IPS-NIHi11 (cell line): ENCODE measurements at places on chromosomes 6 and 20.

DNA sequence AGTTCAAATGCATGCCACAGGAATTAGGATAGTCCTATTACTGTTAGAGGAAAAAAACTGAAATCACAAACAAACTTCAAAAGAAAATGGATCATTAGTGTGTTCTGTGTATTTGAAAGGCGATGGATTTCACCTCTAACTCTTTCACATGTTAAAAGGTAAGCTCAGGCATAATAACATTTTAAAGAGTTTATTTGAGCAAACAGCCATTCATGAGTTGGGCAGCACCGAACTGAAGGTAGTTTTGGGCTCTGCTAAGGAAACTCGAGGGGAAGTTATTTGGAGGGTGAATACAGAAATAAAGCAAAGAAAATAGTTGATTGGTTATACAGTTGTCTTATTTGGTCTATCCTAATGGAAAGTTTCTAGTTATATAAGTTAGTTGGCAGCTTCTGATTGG is 546.5 kb upstream of the POU3F2 start:
- no peak for DNase-seq

GRCh38 chr6:36743538-36744303 is 46.1 kb downstream of the RAB44 start:
- DNase-seq, result no peak

- no peak for DNase-seq
Observed at GRCh38 chr20:63635431-63636141, 8.7 kb upstream of the GMEB2 start.

DNA sequence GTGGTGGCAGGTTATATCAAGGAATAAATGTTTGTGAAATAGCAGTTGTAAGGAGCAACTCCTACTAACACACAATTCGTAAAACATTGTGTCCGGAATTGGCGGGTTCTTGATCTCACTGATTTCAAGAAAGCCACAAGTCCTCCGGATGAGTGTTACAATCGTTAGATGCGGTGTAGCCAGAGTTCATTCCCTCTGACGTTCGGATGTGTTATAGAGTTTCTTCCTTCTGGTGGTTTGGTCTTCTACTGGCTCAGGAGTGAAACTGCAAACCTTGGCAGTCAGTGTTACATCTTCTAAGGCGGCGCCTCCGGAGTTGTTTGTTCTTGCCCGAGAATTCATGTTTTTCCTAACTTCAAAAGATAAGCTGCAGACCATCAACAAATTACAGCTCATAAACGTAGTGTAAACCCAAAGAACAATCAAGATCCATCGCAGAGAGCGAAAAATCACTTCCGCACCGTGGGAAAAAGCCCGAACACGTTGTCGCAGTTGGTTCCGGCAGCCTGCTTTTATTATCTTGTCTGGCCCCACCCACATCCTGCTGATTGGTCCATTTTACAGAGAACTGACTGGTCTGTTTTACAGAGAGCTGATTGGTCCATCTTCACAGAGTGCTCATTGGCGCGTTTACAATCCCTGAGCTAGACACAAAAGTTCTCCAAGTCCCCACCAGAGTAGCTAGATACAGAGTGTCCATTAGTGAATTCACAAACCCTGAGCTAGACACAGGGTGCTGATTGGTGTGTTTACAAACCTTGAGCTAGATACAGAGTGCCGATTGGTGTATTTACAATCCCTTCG is 58.2 kb downstream of the TRIM27 start:
- no peak for DNase-seq

DNA sequence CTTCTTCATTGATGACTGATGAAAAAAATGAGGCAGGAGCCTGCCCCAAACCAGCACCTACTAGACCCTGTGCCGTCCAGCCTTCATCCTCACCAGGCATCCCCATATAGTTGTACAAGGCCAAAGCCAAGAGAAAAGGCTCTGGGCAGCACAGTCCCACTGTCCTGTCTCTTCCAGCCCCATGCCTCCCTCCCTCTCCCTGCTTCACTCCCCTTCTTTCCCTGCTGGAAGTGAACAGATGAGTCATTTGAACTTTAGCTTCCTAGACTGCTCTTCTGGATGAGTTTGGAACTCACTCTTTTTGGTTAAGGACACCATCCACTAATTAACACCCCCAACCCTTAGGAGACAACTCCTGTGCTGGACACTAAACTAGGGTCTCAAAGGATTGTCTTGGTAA is 235.2 kb downstream of the LRFN2 start:
- DNase-seq, result no peak

DNA sequence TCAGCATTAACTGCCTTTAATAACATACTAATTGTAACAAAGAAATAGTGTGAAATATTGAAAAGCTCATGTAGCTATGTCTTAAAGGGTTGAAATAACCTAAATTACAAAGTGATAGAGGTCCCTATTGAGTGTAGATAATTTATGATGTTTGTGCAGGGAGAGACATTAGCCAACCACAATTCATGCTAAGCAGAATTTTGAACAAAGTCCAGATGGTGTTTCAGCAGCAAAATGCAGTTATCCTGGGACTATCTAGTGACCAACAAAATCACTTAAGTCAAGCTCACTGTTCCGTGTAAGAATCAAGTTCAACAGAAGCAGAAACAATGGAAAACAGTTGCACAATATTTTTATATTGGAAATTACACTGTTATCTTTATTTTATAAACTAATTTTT is 218.5 kb downstream of the SIM1 start:
- DNase-seq, result no peak

- no peak for DNase-seq
Observed at GRCh38 chr6:122930252-122931180, 65.5 kb upstream of the CLVS2 start.

GRCh38 chr6:138160329-138161087 is 1.2 kb upstream of the ARFGEF3 start:
- DNase-seq, result no peak

- DNase-seq, result peak; percentile 29
Observed at GRCh38 chr6:167442796-167443680, 118.2 kb downstream of the TTLL2 start.

- DNase-seq, result no peak
Observed at GRCh38 chr20:49668181-49668877, 45.3 kb downstream of the B4GALT5 start.

- no peak for DNase-seq
Observed at GRCh38 chr6:14775528-14775927, 470.3 kb upstream of the JARID2 start.

DNA sequence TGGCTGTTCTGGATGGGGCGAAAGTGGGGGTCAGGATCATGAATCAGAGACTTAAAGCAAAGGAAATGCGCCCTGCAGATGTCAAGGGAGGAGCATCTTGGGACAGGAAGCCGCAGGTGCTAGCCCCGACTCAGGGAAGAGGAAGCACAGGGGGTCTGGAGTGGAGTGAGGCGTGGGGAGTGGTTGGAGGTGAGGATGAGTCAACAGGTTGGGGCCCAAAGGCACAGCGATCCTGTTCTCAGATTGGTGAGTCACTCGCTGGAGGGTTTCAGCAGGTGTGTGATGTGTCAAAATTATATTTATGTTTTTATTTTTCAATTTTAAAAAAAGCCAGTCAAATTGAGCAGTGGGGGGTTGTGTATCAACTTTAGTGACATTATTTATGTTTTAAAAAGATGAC is 19.0 kb downstream of the PACSIN1 start:
- DNase-seq, result no peak

DNA sequence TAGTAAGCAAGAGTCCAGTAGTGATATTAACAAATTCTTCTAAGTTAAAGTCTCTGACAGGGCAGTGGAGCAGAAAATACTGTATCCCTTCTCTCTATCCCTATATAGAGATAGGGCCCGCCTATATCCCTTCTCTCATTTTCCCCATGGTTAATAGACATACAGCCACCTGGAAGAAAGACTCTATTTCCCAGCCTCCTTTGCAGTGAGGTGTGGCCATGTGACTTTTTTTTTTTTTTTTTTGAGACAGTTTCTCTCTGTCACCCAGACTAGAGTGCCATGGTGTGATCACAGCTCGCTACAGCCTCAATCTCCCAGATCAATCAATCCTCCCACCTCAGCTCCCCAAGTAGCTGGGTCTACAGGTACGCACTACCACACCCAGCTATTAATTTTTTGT is 16.7 kb upstream of the CDK5RAP1 start:
- DNase-seq, result no peak

- DNase-seq, result no peak
Observed at GRCh38 chr6:108820006-108820405, 28.2 kb upstream of the ARMC2 start.

- no peak for DNase-seq
Observed at GRCh38 chr20:32033316-32033715, 18.7 kb upstream of the HCK start.

GRCh38 chr6:131631625-131632289 is 3.7 kb upstream of the MED23 start:
- DNase-seq, result no peak

- no peak for DNase-seq
Observed at GRCh38 chr20:49990271-49990720, 7.5 kb downstream of the SNAI1 start.

DNA sequence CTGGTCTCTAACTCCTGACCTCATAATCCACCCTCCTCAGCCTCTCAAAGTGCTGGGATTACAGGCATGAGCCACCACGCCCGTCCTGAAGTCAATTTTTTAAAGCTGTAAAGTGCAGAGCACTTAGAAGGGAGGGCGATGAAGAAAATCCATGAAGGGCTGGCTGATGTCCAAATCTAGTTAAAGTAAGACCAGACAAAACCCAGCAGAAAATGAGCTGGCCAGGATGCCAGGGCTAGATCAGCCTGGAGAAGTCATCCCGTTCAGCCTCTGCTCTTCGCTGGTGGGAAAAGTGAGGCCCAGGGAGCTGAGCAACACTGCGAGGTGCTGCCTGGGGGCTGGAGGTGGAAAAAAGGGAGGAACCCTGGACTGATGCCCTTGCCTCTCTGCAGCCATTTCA is 3.1 kb downstream of the BPIFB4 start:
- DNase-seq, result no peak

DNA sequence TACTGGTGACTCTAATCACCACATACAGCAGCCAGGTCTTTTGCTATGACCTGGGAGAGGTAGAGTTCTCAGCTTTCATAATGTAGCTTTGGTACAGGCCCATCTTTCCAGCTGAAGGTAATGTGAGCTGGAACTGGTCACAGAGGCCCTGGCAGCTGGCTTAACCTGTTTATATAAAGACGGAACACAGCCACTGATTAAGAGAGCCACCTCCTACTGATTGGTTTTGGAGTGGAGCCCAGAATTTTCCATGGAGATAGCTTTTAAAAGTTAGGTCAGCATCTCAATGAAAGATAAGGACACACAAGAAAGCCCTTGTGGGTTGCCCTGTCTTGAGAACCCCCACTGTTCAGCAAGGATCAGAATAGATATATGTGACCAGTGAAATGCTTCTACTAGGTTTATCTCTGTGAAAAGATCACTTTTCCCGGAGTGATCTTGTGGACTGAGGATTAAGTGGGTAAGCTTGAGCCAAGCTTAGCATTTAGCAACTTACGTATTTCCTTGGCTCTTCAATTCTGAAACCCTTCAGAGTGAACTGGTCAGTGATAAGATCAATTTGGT is 213.7 kb upstream of the CITED2 start:
- DNase-seq, result peak; percentile 35

GRCh38 chr6:79686707-79687309 is 55.7 kb downstream of the SH3BGRL2 start:
- no peak for DNase-seq

GRCh38 chr20:50251992-50252511 is 61.4 kb downstream of the CEBPB start:
- DNase-seq, result no peak

DNA sequence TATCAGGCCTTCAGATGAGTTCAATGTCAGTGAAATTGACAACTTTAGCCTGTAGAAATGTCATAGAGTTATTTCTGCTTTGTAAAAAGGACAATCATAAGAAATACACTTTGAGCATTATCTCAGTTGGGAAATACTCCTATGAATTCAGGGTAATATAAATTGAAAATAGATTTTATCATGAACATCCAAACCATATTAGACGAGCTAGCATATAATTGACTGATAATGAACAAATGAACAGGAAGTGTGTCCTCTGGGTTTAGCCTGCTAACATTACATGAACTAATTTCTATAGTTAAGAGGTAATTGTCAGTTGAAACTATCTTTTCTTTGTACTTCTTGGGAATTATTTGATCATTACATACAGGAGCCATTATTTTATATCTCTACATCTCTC is 469.0 kb upstream of the RNF217 start:
- no peak for DNase-seq

DNA sequence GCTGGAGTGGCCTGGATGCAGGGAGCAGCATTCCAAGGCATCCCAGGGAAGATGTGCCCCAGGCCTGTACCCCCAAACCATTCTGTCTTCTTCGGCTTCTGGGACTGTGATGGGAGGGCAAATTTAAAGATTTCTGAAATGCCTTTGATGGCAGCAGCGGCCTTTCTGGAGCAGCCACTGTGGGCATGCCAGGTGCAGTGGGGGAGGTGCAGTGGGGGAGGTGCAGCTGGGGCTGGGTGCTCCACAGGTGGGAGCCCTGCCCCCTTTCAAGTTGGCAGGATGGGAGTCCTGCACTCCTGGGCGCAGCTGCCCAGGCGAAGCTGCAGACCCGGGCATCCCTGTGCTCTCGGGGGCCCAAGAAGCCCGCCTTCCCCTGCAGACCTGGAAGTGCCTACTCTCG is 293.5 kb upstream of the MOCS1 start:
- DNase-seq, result no peak

DNA sequence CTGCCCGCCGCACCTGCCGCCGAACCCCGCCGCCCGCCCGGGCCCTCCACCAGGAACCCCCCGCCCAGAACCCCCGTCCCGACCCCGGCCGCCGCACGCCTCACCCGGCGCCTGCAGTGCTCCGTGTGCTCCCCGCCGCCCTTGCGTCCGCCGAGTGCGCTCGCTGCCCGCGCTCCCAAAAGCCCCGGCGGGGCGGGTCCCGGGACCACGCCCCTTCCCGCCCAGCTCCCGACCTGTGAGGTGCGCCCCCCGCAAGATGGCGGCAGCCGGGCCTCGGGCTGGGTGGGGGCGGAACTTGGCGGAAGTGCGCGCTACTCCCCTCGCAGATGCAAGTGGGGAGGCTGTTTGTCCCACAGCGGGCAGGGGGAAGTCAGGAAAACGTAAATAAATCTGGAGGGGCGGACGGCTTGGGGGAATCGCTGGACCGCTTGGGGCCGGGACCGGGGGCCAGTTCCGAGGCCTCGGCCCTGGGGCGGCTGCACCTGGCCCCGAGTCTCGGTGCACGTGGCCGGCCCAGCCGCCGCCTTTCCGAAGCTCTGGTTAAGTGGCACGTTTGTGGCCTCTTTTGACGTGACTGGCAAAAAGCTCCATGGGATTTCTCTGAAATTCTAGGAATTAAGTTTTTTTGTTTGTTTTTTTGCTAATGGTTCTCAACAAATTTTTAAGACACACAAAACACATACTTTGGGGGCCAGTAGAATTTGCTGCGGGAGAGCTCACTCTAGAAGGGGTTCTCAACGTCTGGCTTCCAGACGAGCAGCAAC is at the start of gene EZR:
EZR (minus strand) TSS at position 156 of the 764 bp plus-strand sequence. CDS start 1,275 bp downstream, outside the sequence.
- peak; percentile 95 for DNase-seq
